Activated T-helper 2 cell treated with anti-CD3 and anti-CD28 coated beads, Interferon-gamma antibody, Interleukin-2, Interleukin-4, amounts not matched to agents 10 μg/mL and 5 μg/mL and 100 μg/mL, durations not matched to agents 14 hours and 24 hours and 36 hours (primary cell): ENCODE measurements at places on chromosomes 11 and 22.

GRCh38 chr11:107041088-107041444, 22.8 kb upstream of the GUCY1A2 start:
- peaks cover 4% of the 10 kb centered on the region for H3K4me1 ChIP-seq
- no peak overlapping the region for H3K4me3 ChIP-seq
- no peaks in the 10 kb centered on the region for H3K36me3 ChIP-seq
- H3K27ac ChIP-seq, result no peak overlapping the region

GRCh38 chr11:47051217-47051616, 114.7 kb downstream of the CSTPP1 start:
- H3K27ac ChIP-seq, result no peak overlapping the region
- peaks cover 5% of the 10 kb centered on the region for H3K36me3 ChIP-seq
- H3K27me3 ChIP-seq, result no peaks in the 10 kb centered on the region
- no peaks in the 10 kb centered on the region for H3K4me1 ChIP-seq

GRCh38 chr11:30705913-30706675, 119.9 kb upstream of the MPPED2 start:
- H3K4me3 ChIP-seq, result no peak overlapping the region
- H3K27ac ChIP-seq, result no peak overlapping the region
- no peaks in the 10 kb centered on the region for H3K4me1 ChIP-seq
- no peak for DNase-seq

GRCh38 chr11:75565221-75565814, 3.3 kb downstream of the SERPINH1 start:
- no peak overlapping the region for H3K27ac ChIP-seq
- DNase-seq, result no peak
- peaks cover 11% of the 10 kb centered on the region for H3K4me1 ChIP-seq
- peaks cover 9% of the 10 kb centered on the region for H3K36me3 ChIP-seq
- no peak overlapping the region for H3K4me3 ChIP-seq
- no peaks in the 10 kb centered on the region for H3K27me3 ChIP-seq

GRCh38 chr11:117279711-117280376, 11.3 kb upstream of the BACE1-AS start:
- no peaks in the 10 kb centered on the region for H3K27me3 ChIP-seq
- no peak for DNase-seq
- H3K4me3 ChIP-seq, result peak overlapping the region; percentile 41
- H3K4me1 ChIP-seq, result peaks cover 23% of the 10 kb centered on the region

GRCh38 chr11:64245797-64246620, 734 bp downstream of the PPP1R14B start:
- peaks cover 21% of the 10 kb centered on the region for H3K36me3 ChIP-seq
- peak overlapping the region; percentile 91 for H3K4me3 ChIP-seq
- no peaks in the 10 kb centered on the region for H3K27me3 ChIP-seq
- peak overlapping the region; percentile 88 for H3K27ac ChIP-seq
- H3K4me1 ChIP-seq, result peaks cover 25% of the 10 kb centered on the region

- peaks cover 4% of the 10 kb centered on the region for H3K27me3 ChIP-seq
- no peaks in the 10 kb centered on the region for H3K36me3 ChIP-seq
- no peaks in the 10 kb centered on the region for H3K4me1 ChIP-seq
- DNase-seq, result no peak
These were observed 26.1 kb downstream of the SHISAL1 start for GRCh38 chr22:44286646-44287045.

- H3K36me3 ChIP-seq, result peaks cover 23% of the 10 kb centered on the region
- no peaks in the 10 kb centered on the region for H3K27me3 ChIP-seq
- DNase-seq, result no peak
- no peak overlapping the region for H3K27ac ChIP-seq
- H3K4me3 ChIP-seq, result peak overlapping the region; percentile 53
These were observed 2.2 kb upstream of the NAP1L4 start for GRCh38 chr11:2994336-2994730.

DNA sequence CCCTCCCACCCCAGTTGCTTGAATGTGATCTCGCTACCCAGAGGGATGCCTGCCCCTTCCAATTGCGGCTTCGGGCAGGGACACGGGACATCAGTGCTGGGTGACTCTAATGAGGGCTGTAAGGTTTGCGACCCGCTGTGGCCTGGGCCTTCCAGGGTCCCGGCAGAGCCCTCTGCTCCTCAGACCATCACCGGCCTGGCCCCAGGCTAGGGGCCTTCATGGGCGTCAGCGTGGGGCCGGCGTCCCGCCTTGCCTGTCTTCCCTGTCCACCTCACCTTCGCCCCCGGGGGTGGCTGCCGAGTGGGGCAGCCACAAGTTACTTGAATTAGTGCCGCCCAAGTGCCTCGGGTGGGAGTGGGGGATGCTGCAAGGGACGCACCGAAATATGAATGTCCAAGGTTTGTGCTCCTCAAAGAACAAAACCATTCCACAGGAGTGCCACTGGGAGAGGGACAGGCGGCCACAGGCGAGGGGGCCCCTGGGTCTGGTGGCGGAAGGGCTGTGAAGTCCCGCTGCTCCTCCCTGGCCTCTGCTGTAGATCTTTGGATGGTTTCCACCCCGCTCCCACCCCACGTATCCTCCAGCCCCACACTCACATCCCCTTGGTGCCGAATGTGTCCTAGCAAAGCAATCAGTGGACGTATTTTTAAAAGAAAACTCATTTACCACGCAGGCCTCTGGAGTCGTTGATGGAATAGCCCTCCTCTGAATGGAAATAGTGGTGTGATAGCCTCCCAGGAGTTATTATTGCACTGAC, 317.1 kb downstream of the NTM start:
- peaks cover 2% of the 10 kb centered on the region for H3K27me3 ChIP-seq
- no peaks in the 10 kb centered on the region for H3K36me3 ChIP-seq
- DNase-seq, result no peak
- no peak overlapping the region for H3K27ac ChIP-seq
- H3K4me3 ChIP-seq, result no peak overlapping the region

GRCh38 chr11:68670208-68670992, 13.9 kb upstream of the GAL start:
- no peak overlapping the region for H3K27ac ChIP-seq
- peaks cover 2% of the 10 kb centered on the region for H3K27me3 ChIP-seq
- no peak overlapping the region for H3K4me3 ChIP-seq
- H3K4me1 ChIP-seq, result no peaks in the 10 kb centered on the region
- DNase-seq, result no peak

DNA sequence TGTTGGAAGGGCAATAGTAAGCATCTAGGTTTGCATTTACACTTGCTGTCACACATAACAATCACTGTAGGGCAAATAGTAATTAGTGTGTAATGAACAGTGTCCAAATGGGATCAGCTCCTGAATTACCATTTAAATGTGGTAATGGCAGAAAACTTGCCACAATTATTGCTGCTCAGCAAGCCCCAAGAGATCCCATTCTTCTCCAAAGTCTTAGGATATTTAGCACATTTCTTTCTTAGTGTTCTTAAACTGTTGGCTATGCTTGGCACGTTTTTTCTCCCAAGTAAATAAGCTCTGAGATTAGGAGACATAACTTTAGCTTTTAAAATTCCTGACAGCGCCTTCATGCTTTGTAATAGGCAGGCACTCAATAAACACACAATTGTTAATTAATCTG, 1037.0 kb downstream of the DLG2 start:
- H3K27me3 ChIP-seq, result no peaks in the 10 kb centered on the region
- no peaks in the 10 kb centered on the region for H3K36me3 ChIP-seq
- DNase-seq, result no peak
- no peak overlapping the region for H3K27ac ChIP-seq

DNA sequence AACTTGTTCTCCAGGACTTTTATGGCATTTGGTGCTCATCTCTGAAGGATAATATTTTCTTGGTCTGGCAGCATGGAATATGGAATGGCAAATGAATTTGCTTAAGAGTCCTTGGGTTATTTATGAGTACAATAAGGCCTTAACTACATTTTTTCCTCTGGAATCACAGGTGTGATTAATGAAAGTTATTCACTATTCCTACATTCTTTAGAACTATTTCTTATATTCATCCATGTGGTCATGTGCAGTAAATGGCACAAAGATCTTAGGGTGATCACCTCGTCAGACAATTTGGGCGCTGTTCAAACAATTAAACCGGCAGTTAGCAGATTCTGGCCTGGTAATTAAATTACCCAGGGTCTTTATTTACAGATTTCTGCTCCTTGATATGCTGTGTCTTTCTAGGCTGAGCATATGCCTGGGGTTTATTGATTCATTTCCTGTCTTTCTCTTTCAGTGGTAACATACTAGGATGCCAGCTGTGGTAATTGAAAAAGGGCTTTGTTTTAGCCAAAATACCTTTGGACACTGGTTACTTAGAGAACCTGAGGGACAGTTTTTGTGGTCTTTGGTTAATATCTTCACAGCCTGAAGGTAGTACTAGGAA, 31.6 kb downstream of the SIK2 start:
- H3K27me3 ChIP-seq, result no peaks in the 10 kb centered on the region
- peaks cover 29% of the 10 kb centered on the region for H3K4me1 ChIP-seq
- DNase-seq, result no peak

GRCh38 chr11:6457581-6458320, 16.0 kb downstream of the TRIM3 start:
- no peak for DNase-seq
- H3K27me3 ChIP-seq, result no peaks in the 10 kb centered on the region
- H3K4me3 ChIP-seq, result no peak overlapping the region
- no peaks in the 10 kb centered on the region for H3K4me1 ChIP-seq

- H3K27ac ChIP-seq, result no peak overlapping the region
- H3K4me3 ChIP-seq, result no peak overlapping the region
- no peak for DNase-seq
- H3K27me3 ChIP-seq, result peaks cover 6% of the 10 kb centered on the region
These were observed 293.1 kb downstream of the KIRREL3 start for GRCh38 chr11:126707498-126707897.

DNA sequence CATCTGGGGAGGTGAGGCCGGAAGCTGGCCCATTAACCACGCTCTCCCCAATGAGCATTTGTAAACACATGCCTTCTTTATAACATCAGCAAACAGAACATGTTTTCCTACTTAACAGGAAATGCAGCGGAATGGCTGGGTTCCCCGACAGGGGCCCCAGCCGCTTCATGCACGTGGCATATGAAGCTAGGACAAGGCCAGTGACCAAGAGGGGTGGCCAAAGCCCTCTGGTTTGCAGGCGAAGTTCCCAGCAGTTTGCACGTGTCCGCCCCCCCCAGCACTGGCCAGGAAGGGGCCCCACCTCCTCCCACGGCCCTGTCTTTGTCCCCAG, 38.7 kb upstream of the LINC01488 start:
- no peak for DNase-seq
- no peaks in the 10 kb centered on the region for H3K36me3 ChIP-seq
- H3K4me3 ChIP-seq, result no peak overlapping the region
- peaks cover 17% of the 10 kb centered on the region for H3K4me1 ChIP-seq

DNA sequence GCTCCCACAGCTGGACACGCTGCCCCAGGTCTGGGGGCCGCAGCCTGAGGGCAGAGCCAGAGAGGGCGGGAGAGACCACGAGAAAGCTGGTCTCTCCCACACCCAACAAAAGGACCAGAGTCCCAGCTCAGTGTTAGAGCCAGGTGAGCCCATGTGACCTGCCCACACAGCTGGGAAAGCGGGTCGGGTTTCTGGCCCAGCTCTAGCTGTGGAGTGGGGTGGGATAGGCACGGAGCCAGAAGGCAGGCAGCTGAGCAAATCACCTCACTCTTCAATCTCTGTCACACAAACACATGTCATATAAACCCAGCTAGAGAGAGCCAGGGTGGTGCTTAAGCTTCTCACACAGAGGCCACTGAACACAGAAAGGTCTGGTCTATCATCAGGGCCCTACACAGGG, 7.8 kb upstream of the EIF3D start:
- H3K27me3 ChIP-seq, result no peaks in the 10 kb centered on the region
- no peaks in the 10 kb centered on the region for H3K36me3 ChIP-seq
- peaks cover 1% of the 10 kb centered on the region for H3K4me1 ChIP-seq
- DNase-seq, result no peak
- H3K4me3 ChIP-seq, result no peak overlapping the region

- H3K4me3 ChIP-seq, result no peak overlapping the region
- peaks cover 54% of the 10 kb centered on the region for H3K36me3 ChIP-seq
- H3K4me1 ChIP-seq, result peaks cover 10% of the 10 kb centered on the region
- no peaks in the 10 kb centered on the region for H3K27me3 ChIP-seq
These were observed 31.9 kb downstream of the IL18BP start for GRCh38 chr11:72030472-72031045.

GRCh38 chr11:76752321-76753143, 30.6 kb upstream of the TSKU start:
- H3K4me1 ChIP-seq, result peaks cover 1% of the 10 kb centered on the region
- peaks cover 1% of the 10 kb centered on the region for H3K27me3 ChIP-seq
- H3K27ac ChIP-seq, result no peak overlapping the region

- no peaks in the 10 kb centered on the region for H3K36me3 ChIP-seq
- no peak for DNase-seq
- H3K4me1 ChIP-seq, result no peaks in the 10 kb centered on the region
- H3K4me3 ChIP-seq, result no peak overlapping the region
These were observed 879.0 kb downstream of the BRD1 start for GRCh38 chr22:48948575-48949170.

- H3K4me1 ChIP-seq, result peaks cover 24% of the 10 kb centered on the region
- H3K27me3 ChIP-seq, result no peaks in the 10 kb centered on the region
- no peak overlapping the region for H3K4me3 ChIP-seq
- H3K27ac ChIP-seq, result no peak overlapping the region
- no peak for DNase-seq
- peaks cover 18% of the 10 kb centered on the region for H3K36me3 ChIP-seq
These were observed 56.3 kb downstream of the BCR start for GRCh38 chr22:23236440-23237184.

DNA sequence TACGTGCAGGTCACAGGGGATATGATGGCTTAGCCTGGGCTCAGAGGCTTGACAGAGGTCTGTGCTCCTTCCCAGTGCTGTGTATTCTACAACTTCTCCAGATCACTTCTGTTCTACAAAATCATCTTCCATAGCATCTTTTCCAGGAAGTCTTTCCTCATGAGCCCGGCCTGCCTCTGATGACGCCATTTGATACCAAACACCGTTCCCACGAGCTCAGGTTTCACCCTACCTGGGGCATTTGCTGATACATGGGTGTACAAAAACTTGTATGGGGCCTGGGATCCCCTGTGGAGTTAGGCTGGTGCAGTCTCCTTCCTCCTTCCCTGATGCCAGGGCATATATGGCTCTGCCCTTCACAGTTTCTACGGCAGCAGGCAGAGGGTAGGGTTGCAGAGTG, 78.7 kb downstream of the NECTIN1 start:
- no peaks in the 10 kb centered on the region for H3K4me1 ChIP-seq
- no peak overlapping the region for H3K27ac ChIP-seq
- H3K27me3 ChIP-seq, result no peaks in the 10 kb centered on the region
- no peak for DNase-seq
- H3K36me3 ChIP-seq, result no peaks in the 10 kb centered on the region
- no peak overlapping the region for H3K4me3 ChIP-seq

GRCh38 chr11:64724863-64725532, 2.0 kb upstream of the NRXN2 start:
- peaks cover 22% of the 10 kb centered on the region for H3K36me3 ChIP-seq
- peaks cover 2% of the 10 kb centered on the region for H3K4me1 ChIP-seq
- no peak for DNase-seq
- H3K27ac ChIP-seq, result no peak overlapping the region
- no peak overlapping the region for H3K4me3 ChIP-seq

- peak overlapping the region; percentile 70 for H3K4me3 ChIP-seq
- peaks cover 25% of the 10 kb centered on the region for H3K4me1 ChIP-seq
- no peak for DNase-seq
These were observed 26.9 kb upstream of the GRAMD4 start for GRCh38 chr22:46593211-46593681.

- no peaks in the 10 kb centered on the region for H3K27me3 ChIP-seq
- no peak for DNase-seq
- no peak overlapping the region for H3K27ac ChIP-seq
- no peaks in the 10 kb centered on the region for H3K36me3 ChIP-seq
- no peaks in the 10 kb centered on the region for H3K4me1 ChIP-seq
- H3K4me3 ChIP-seq, result no peak overlapping the region
These were observed 418.2 kb downstream of the METTL15 start for GRCh38 chr11:28526406-28526751.
